Regular cardiac myocyte (primary cell): ENCODE measurements at places on chromosomes 13 and 19. TPM values are rescaled to one million over a fixed set of nuclear protein-coding genes. Genes with fewer than 3 reads are reported as not detected.

The KLK3 gene
- total RNA-seq, result not detected in 2 replicates

The CEBPA gene
- under 0.01 and 0.28 TPM in 2 replicates for total RNA-seq

The CTXN1 gene
- total RNA-seq, result 1.2 and 1.4 TPM in 2 replicates

The ATP4A gene
- not detected in 2 replicates for total RNA-seq
